NCI-H1105 (cell line): ENCODE measurements at places on chromosomes 4 and X.

DNA sequence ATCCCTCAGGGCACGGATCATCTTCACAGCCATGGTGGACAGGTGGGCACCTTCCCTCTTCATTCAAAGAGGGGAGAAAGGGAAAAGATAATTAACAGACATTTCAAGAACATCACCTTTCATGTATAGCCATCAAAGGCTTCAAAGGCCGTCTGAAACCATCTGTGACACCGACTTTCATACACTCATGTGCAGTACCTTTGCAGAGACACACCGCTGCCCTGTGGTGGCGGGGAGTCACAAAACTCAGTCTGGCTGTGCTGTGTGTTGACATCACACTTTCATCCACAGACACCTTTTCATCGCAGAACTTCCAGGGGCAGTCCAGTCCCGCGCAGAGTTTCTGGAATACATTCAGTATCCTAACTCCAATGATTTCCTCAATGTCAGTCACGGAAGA, 47.6 kb upstream of the MTNR1A start:
- DNase-seq, result no peak

DNA sequence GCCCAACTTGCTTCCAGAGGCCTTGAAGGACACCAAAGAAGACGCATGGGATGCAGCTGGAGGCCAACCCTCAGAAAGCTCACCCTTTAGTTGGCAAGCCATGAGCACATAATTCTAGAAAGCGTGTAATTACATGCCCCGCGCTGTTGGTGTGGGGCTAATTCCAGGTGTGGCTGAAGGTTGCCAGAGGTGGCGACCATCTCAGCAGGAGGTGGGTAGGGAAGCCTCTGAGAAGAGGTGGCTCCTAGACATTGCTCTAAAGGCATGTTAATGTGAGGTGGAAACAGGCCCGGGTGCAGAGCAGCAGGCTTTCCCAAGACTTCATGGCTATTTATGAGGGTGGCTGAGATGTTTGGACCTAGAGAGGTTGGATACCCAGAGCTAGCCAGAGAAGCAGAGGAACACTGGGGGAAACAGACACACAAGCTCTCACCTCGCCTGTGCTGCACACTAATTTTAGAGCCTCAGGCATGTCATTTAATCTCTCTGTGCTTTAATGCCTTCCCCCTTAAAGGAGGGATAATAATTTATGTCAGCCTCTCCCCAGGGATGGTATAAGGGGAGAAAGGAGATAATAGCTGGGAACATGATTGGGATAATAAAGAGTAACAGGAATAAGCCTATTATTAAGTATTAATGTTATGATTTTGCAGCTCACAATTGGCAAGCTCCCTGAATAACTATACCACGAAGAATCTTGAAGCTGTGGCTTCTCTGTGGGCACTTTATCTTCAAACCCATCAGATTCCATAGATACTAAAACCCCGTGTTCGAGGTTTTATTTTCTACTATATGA, 60.0 kb upstream of the HELT start:
- DNase-seq, result no peak

- DNase-seq, result no peak
These were observed 32.6 kb downstream of the IL13RA1 start for GRCh38 chrX:118760025-118760424.

- DNase-seq, result no peak
These were observed 190.3 kb downstream of the MAML3 start for GRCh38 chr4:139963708-139964107.

DNA sequence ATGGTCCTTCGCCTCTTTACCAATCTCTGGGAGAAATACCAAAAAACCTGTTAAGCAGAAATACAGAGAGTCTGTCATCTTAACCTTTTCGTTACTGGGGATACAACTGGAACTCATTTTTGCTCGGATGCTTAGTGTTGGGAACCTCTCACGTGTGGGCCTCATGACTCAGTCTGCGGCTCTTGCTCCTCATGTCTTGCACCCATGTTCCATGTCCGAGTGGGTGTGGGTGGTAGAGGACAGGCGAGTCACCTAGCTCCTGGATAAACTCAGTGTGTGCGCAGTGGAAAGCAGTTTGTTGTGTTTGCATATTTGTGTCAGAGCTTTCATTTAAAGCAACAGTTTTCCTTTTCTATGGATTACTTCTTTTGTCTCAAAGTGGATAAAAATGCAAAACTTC, 70.6 kb downstream of the TNIP2 start:
- no peak for DNase-seq

GRCh38 chr4:95982516-95982915, 142.6 kb downstream of the PDHA2 start:
- no peak for DNase-seq

DNA sequence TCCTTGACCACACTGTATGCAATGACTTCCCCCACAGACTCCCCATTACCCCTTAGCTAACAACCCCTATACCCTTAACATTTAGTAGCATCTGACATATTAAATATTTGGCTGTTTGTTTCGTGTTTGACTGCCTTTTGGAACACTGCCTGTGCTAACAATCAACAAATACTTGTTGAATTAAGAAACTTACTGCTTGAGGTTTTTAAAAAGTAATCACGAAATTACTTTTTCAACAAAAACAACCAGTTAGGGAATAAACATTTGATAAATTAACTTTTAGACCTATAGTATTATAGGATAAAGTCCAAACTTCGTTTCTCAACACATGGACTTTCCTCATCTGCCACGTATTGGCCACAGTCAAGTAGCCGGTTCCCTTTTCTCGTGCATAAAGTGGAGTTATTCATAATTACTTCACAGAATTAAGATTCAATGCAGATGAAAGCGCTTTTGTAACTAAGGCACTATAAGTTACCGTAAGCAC, 555 bp upstream of the ELMOD2 start:
- no peak for DNase-seq

GRCh38 chr4:99485212-99485611, 25.6 kb upstream of the C4orf17 start:
- DNase-seq, result no peak

GRCh38 chr4:112031712-112032328, 113.4 kb upstream of the FAM241A start:
- peak; percentile 27 for DNase-seq

DNA sequence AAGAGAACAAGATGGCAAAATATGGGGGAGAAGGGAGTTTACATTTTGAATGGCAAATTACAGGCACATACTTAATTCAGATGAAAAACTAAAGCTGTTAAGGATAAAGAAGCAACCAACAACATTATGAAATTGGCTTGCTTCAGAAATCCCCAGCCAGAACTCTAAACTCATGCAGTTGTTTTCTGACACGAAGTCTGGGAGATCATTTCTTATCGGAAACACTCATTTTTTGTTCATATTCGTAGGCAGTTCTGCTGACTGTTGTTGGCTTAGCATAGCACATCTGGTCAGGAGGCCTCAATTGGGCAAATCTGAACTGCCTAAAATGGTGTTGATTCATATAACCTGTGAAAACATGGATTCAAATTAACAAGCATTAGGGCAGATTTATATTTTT, 33.0 kb upstream of the ARHGAP6 start:
- DNase-seq, result no peak

GRCh38 chr4:152992027-152992426, 55.9 kb downstream of the FHDC1 start:
- DNase-seq, result no peak

GRCh38 chr4:22906045-22906444, 213.3 kb downstream of the GBA3 start:
- DNase-seq, result no peak

DNA sequence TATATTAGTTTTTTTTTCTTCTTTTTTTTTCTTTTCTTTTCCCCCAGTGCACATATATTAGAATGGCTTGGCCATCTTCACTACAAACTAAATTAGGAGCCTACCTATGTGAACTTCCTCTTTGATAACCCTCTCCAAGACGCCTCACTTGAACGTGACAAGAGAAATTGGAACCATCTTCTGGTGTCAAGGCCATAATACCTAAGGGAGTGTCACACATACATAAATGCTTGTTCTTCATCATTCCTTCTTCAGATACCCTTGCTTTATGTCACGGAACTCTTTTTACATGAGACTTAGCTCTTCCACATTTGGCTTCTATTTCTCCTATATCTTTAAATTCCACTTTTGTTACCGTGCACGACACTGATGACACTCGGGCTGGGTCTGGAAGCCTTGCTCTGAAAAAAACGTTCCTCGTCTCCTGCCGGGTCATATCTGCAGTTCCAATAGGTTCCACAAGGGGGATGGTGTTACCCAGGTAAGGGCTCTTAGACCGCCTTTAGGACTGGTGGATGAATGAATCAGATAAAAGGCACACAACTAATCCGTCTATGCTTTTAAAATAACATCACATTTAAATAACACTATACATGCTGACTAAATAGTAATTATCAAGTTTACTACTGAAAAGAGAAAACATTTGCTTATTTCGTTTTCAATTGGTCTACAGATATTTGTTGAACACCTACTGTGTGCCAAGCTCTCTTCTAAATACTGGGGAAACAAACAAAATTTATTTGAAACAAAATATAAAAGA, 19.9 kb downstream of the DGAT2L6 start:
- peak; percentile 14 for DNase-seq

DNA sequence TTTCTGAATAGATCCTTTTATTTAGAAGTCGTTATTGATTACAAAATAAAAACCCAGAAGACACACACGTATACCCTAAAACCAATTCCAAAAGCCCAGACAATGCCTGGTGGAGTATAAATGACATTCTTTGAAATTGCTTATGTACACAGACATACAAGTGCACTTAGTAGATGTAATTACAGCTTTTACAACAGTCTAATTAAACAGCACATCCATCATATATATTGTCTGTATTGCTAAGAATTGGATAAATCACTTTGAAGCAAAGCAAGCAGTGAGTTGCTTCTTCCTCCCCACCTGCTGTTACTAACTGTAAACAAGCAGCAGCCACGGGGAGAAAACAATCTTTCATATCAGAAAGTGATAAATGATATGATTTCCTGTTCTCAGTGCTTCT, 645.7 kb downstream of the TLL1 start:
- DNase-seq, result peak; percentile 71

- DNase-seq, result no peak
These were observed 30.6 kb downstream of the ANXA5 start for GRCh38 chr4:121666091-121666679.

DNA sequence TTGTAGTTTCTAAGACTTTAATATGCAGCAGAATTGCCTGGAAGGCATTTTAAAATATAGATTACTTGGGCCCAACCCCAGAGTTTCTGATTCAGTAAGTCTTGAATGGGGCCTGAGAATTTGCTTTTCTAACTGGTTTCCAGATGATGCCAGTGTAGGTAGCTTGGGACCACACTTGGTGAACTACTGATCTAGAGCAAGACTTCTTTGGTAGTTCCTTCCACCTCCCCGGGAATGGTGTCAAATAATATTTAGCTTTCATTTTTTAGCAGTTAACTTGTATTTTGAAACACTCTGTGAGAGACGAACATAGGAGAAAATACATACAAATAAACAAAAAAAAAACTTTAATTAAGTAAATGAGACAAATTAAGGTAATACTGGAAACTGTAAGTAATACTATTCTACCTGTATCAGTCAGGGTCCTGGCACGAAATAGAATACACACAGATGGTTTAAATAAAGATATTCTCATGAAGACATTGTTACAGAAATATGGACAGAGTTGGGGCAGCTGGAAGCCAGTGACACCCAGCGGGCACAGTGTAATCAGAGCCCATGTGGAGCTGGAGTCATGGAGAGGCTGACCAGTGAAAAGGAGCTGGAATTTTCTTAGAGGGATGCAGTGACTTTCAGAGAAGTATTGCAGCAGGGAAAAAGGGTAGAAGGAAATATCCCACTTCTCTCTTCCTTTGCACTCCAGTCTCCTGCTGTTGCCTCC, 905.7 kb downstream of the CCSER1 start:
- DNase-seq, result no peak

GRCh38 chr4:155745984-155746383, 12.8 kb upstream of the GUCY1B1 start:
- no peak for DNase-seq

DNA sequence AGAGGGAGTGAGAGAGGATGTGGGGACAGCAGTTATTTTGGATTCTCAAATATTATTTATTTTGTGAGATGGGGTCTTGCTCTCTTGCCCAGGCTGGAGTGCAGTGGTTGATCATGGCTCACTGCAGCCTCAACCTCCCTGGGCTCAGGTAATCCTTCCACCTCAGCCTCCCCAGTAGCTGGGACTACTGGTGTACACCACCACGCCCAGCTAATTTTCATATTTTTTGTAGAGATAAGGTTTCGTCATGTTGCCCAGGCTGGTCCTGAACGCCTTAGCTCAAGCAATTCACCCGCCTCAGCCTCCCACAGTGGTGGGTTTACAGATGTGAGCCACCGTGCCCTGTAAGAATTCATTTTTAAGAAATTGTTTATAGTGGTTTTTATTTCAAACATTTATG, 61.2 kb downstream of the FHDC1 start:
- no peak for DNase-seq

DNA sequence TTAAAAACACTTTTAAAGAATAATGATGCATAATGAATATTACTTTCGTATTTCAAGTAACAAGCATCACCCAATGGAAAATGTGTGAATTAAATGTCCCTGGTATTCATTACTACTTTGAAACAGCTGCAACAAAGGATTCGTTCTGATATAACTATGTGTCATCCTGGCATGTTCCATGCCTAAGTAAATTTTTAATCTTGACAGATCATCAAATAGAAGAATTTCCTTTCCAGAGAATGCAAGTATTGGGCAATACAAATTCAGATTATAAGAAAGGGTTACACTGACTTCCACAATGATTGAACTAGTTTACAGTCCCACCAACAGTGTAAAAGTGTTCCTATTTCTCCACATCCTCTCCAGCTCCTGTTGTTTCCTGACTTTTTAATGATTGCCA, 105.3 kb downstream of the SPCS3 start:
- no peak for DNase-seq

GRCh38 chr4:183157215-183157614, 58.2 kb downstream of the WWC2 start:
- no peak for DNase-seq

GRCh38 chr4:45640281-45640680, 483.6 kb downstream of the GABRG1 start:
- DNase-seq, result peak; percentile 1

GRCh38 chr4:150573534-150573933, 8.4 kb upstream of the MAB21L2 start:
- no peak for DNase-seq

DNA sequence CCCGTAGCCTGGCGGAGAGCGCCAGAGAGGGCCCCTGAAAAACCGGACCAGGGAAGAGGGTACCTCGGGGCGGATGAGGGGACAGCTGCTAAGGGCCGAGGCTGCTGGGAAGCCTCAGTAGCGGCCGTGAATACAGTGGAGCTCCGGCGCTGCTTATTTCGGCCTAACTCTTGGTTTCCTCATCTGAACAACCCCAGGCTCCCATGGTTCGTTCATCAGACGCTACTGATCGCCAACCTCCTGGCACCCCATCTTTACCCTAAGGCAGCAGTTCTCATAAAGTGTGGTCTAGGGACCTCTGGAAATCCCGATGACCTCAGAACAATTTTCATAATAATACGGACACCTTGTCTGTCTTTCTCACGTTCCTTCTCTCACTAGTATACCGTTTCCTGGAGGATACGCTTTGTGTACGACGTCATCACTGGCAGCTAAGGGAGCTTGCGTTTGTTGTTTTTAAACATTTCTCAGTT, 645 bp upstream of the RAB28 start:
- no peak for DNase-seq
